ENCODE measurements at places on chromosomes 16 and 17.

DNA sequence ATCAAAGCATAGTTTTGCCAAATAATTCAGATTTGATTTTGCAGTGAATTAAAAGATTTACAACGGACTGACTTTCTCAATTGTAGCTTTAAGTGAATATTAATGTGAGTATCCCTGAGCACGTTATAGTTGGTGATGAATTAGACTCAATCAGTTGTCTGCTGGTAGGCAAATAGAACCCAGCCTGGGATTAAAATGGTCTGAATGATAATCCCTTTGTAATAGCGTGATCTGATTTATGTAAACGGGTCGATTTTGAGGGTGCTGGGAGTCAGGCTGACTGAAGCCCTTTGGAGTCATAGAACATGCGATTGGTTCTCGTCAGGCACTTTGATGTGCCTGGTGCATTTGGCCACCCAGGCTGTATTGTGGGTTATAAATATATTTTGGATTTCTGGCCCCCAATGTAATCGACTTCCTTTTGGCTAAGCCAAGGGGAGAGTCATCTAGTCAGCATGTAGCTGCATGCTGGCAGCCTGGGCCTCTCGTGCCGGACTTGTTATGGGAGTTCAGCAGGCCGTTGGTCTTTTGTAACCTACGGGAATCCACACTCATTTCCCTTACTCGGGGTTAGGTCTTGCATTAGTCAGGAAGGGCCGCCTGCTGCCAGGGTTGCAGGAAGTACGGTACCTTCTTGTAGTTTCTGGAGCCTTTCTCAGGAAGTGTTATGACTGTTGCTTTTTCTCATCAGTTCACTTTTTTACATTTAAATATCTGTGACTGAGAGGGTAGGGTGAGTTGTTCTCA, 5.4 kb downstream of the PGS1 start:
- no peak overlapping the region for H3K4me3 ChIP-seq
- no peaks in the 10 kb centered on the region for H3K27me3 ChIP-seq
- DNase-seq: no peak
- H3K36me3 ChIP-seq: no peaks in the 10 kb centered on the region
- peak overlapping the region; percentile 66 for H3K27ac ChIP-seq
- peaks cover 77% of the 10 kb centered on the region for H3K4me1 ChIP-seq

DNA sequence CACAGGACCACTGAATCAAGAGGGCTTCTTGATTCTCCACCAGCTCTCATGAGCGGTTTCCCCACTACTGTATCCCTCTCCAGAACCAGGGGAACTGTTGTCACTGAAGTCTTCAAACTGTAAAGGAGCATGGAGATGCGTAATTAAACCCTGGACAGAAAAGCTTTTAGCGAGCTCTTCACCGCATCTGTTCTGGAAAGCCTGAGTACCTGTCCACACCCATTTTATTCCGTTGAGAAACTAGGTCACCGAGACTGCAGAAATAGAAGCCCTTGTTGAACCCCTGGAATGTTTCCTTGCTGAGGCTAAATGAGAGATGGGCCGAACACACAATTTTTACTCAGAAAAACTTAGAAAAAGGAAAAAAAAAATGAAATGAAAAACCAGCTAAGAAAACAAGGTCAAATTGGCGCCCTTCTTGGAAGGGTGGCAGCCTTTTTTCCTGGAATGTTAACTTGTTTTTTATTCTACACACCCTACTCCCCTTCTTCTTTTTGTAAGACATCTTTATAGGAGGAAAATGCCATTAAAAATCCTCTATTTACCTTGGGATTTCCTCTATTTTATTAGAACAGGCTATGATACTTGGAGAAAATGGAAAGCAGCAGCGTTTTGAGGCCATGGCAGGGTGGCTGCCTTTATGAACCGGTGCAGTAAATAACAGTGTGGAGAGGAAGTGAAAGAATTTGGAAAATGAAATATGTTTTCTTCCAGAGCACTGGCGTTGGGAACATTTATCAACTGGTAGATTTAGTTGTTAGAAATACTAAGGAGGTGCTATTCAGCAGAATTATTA, 52.6 kb upstream of the CRISPLD2 start:
- 0 out of 2 replicates have a peak overlapping the region, but pooled peaks have one; percentile 27 for H3K27ac ChIP-seq
- no peak overlapping the region for H3K4me3 ChIP-seq
- H3K4me1 ChIP-seq: no peaks in the 10 kb centered on the region
- H3K36me3 ChIP-seq: peaks cover 66% of the 10 kb centered on the region
- DNase-seq: no peak
- no peaks in the 10 kb centered on the region for H3K27me3 ChIP-seq

DNA sequence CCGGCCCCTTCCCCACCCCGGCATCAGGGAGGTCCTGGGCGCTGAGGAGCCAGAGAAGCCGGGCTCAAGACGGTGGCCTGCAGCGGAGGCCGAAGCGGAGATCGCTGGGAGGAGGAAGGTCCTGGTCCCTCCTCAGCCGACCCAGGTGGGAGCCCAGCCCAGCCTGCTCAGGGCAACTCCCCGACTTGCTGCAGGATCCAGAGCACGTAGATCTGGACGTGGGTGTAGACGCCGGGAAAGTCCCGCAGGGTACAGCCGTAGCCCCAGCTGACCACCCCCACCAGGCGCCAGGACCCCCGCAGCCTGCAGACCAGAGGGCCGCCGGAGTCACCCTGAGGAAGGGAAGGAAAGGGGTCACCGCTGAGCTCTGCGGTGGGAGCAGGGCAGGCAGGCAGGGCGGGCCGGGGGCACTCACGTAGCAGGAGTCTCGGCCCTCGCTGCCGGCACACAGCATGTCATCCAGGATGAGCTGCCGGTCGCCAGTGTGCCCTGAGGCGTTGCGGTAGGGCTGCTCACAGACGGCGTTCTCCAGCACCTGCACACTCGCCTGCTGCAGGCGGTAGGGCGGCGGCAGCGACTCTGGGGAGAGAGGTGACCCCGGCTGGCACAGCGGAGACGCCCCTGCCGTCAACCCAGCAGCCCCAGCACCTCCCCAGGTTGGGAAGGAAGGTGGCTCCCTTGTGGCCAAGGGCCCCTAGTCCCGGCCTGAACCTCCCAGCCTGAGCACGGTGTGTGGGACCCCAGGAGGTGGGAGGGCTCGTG, 5.4 kb downstream of the TPSD1 start:
- no peaks in the 10 kb centered on the region for H3K27me3 ChIP-seq
- no peaks in the 10 kb centered on the region for H3K36me3 ChIP-seq
- H3K4me3 ChIP-seq: no peak overlapping the region
- H3K27ac ChIP-seq: no peak overlapping the region
- no peaks in the 10 kb centered on the region for H3K4me1 ChIP-seq
- DNase-seq: peak; percentile 68

DNA sequence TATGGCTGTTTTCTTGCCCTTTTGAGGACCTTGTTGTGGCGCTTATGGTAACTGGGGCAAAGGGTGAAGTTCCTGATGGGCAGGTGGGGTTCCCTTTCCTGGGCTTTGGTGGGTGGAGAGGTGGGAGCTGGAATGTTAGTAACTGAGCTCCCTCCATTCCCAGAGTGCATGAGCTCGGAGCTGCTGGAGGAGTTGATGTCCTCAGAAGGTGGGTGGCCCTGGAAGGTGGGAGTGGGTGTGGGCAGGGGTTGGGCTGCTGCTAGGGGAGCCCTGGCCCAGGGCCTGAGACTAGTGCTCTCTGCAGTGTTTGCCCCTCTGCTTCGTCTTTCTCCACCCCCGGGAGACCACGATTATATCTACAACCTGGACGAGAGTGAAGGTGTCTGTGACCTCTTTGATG, 1.2 kb upstream of the ELMO3 start:
- H3K4me3 ChIP-seq: no peak overlapping the region
- DNase-seq: no peak
- H3K36me3 ChIP-seq: peaks cover 20% of the 10 kb centered on the region
- no peak overlapping the region for H3K27ac ChIP-seq

DNA sequence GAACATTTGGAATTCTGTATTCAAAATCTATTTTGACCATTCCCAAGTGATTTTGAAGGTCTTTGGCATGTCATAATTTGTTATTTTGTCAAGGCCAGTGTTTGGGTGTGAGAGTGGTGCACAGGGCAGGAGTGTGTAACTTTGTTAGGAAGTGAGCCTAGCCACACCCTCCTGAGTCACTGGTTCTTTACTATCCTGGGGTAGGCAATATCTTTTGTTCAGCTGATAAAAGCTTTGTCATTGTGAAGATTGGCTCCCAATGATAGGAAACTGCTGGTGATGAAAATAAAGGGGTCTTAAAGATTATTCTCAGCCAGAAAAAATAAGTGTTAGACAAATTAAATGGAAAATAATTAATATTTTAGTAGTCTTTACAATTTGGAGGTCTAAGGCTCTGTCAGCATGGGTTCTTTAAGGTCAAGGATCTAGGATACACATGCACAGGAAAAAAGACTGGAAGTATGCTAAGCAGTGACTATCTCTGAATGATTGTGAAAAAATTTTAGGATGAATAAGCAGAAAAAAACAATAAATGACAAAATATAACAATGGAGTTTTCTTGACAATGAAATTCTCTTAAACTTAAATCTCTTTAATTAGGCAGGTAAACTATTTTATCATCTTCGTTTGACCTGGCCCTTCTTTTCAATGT, 5.1 kb downstream of the UBN1 start:
- peaks cover 4% of the 10 kb centered on the region for H3K4me1 ChIP-seq
- peak overlapping the region; percentile 59 for H3K27ac ChIP-seq
- H3K27me3 ChIP-seq: no peaks in the 10 kb centered on the region
- no peak overlapping the region for H3K4me3 ChIP-seq

Data from GM23338 (cell line).